A549 treated with RU486 at 1 μM for 4 hours (cell line): ENCODE measurements at places on chromosomes 3 and 15. TPM values are rescaled to one million over a fixed set of nuclear protein-coding genes. Genes with fewer than 3 reads are reported as not detected.

MAN2C1 gene
- total RNA-seq = 55.7 to 84.4 TPM (median 75.3 TPM) in 5 replicates

WDR93 gene
- 0.15 to 0.17 TPM (median 0.15 TPM) in 3 of 5 replicates, not detected in the others for total RNA-seq

BRK1 gene
- 160 to 198 TPM (median 181 TPM) in 5 replicates for total RNA-seq

THRB gene
- 0.78 to 1.8 TPM (median 1.4 TPM) in 5 replicates for total RNA-seq

NR1D2 gene
- 5.0 to 7.3 TPM (median 6.0 TPM) in 5 replicates for total RNA-seq
